ENCODE measurements at places on chromosomes 4 and X.

DNA sequence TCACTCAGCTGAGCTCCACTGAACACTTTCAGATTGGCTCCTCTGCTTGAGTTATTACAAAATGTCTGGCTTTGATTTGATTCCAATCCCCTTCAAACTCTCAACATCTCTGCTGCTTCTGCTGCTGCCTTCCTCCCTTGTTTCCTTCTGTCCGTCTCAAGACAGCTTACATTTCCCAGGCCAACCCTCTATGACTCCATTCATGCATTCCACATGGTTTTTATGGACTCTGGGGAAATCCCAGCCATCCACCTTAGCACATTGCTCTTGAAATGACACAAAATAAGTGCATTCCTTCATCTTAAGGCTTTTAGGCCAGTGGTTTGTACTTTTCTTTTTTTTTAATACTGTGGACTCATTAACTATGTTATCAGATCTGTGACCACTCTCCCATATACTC is 68.5 kb upstream of the TMEM164 start:
- no peak for DNase-seq

DNA sequence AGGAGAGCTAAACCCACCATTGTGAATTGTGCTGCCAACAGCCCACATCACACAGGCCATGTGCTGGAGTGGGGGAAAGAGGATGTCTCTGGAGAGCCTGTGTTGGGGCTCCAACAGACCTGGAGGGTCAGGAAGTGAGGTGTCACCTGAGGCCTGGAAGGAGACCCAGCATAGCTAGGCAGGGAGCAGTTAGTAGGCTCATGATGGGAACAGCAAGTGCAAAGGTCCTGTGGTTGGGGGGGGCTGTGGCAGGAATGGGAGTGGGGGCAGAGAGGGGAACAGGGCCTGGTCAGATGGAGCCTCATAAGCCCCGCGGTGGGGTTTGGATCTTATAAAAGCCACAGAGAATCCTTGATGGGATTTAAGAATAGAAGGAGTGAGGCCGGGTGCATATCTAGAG is 35.9 kb upstream of the GPR78 start:
- DNase-seq: no peak

GRCh38 chr4:43130228-43131021 is 237.9 kb downstream of the GRXCR1 start:
- DNase-seq: no peak

DNA sequence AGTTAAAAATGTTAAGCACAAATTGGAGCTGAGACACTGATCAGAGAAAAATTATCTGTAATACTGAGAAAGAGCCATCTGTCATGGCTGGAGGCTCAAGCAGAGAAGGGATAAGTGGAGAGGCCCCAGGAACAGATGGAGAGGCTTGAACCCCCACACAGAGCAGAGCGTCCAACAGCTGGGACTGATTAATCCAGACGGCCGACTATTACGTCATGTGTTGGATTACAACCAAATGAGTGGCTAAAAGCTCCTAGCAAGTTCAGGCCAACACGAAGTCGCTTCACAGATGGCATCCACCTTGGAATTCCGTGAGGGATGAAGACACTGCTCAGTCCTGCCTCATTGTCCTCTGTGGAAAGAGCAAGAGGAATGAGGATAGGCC is 57.7 kb upstream of the ATXN3L start:
- no peak for DNase-seq

GRCh38 chr4:26410385-26411293 is 79.6 kb downstream of the CCKAR start:
- no peak for DNase-seq

DNA sequence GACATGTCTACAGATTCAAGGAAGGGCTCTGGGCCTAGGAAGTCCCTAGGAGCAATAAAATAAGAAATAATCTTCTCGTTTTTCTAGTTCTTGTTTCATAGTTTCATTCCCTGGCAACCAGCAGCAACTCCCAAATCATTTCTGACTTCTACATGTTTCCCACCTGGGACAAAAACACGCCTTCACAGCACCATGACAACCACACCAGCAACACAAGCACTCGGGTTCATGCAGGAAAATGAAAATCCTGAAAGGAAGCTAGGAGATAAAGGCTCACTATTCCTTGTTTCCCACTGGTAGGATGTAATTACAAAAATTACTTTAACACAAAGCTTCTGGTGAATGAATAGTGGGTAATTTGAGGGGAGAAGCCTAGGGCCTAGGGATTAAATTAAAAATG is 158.9 kb downstream of the ADAMTS3 start:
- no peak for DNase-seq

DNA sequence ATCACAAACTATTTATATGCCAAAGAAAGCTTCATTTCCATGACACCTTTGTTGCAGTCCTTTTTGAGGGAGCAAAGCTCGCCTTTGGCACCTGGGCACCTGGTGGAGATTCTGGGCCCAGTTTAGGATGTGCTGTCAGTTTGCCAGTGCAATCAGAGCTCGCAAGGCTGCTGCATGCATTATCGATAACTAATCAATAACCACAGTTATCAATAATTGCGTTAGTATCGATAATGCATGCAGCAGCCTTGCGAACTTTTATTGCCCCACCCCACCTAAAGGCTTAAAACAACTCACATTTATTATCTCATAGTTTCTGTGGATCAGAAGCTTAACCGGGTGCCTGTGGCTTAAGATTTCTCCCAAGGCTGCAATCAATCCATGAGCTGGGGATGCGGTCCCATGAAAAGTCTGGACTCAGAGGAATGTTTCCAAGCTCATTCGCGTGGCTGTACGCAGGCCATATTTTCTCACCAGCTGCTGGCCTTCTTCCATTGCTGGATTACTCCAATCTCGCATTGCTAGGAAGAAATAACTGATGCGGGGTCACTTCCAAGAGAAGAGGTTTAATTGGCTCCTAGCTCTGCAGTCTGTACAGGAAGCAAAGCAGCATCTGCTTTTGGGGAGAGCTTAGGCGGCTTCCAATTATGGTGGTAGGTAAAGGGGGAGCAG is 6.2 kb upstream of the AFAP1 start:
- DNase-seq: no peak

DNA sequence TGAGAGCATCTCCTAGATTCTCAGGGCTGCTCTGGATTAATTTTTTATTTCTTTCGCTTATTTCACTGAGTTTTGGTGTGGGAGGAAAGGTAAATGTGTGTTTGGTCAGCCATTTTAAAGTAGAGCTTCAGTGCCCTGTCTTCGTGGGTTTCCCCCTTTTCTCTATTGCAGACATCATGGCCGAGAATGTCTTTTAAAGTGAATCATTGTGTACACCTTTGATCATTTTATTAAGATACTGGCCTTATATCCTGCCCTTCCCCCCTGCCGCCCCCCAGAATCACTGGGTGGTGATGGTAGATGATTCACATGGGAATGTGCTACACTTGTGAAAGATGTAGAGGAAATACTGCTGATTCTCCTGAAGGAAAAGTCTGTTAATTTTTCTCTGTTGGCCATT is 23.8 kb downstream of the CDKL5 start:
- no peak for DNase-seq
